Osteoblast (primary cell): ENCODE measurements at places on chromosomes 16 and 17. TPM values are rescaled to one million over a fixed set of nuclear protein-coding genes. Genes with fewer than 3 reads are reported as not detected.

DNA sequence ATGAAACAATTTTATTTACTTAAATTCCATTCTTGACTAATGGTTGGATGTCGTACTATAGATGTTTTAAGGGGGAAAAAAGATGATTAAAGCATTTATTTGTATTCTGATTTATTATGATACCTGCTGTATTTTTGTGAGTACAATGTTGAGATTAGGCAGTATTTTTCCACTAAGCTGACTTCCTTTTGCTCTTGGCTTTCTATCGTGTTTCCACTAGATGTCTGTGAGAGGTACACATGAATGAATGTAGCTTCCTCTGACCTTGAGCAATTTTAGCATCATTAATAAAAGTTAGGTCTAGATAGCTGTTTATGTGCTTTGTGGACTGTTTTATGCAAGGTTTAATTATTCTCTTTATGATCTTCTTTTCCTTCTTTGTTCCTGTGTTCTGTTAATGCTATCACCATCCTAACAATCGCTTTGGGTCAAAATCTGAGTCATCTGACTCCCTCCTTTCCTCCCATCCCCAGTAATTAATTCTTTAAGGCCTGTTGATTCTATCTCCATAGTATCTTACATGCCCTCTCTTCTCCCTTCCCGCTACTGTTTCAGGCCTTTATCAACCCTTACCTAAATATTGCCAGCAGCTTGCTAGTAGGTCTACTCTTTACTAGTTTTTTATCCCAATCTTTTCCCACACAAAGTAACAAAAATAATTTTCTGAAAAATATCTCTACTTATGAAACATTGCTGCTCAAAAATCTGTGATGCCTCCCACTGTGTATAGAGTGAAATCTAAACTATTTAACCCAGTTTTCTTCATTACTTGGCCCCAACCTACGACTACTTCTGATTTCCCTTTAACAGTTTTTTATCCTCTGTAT, 76.0 kb downstream of the VMP1 start:
- DNase-seq, result no peak

Gene KAT7
- 50.7 and 51.4 TPM in 2 replicates for total RNA-seq

Gene GAS7
- total RNA-seq, result 1.8 and 3.6 TPM in 2 replicates

Gene SHISA6
- not detected in 2 replicates for total RNA-seq

Gene SYCE1L
- total RNA-seq, result not detected in 2 replicates

Gene SPN
- under 0.01 TPM in 1 of 2 replicates, not detected in the other for total RNA-seq
